ENCODE measurements at places on chromosomes 5 and 9.

- no peak for DNase-seq
Measured at GRCh38 chr9:22265534-22265933, 181.1 kb upstream of the DMRTA1 start.

GRCh38 chr9:129208207-129209032 is 30.4 kb upstream of the IER5L start:
- DNase-seq: no peak

DNA sequence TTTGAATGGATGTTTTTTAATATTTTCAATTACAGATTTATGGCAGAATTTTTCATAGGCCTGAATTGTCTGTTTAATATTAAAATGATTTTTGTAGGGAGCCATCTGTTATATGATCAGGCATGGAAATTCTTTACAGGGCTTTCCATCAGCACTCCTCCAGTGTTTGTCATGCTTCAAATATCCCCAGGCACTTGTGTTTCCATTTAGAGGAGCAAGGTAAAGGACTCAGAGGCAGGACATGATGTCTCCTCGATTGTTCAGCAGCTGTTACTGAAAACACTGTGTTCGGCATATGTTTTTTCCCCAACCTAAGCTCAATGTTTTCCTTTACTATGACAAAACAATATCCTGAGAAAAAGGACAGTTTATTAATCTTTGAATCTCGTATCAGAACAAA is 172.3 kb upstream of the RFX3 start:
- no peak for DNase-seq

GRCh38 chr5:74429495-74429894 is 211.0 kb downstream of the ENC1 start:
- DNase-seq: no peak

DNA sequence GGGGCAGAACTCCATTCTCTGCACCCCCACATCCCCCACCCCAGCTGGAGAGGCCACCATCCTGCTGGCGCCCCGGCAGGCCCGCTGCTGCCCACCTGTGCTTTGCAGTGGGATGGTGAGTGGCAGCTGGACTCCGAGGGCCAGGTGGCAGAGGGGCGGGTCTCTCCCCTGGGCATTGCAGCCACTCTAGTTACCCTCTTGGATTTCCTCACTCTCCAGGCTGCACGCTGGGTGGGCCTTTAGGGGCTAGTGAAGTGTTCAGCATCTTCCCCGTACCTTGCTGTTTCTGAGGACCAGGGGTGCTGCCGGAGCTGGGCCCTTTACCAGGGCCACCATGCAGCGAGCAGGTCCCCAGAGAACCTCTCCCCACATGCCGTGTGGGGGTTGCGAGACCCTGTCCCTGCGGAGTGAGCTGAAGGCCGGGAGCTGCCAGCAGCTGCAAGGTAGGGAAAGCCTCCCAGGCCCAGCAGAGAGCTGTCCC is 88.4 kb upstream of the SH3PXD2B start:
- no peak for DNase-seq

- no peak for DNase-seq
Measured at GRCh38 chr9:18261181-18261580, 212.8 kb upstream of the ADAMTSL1 start.

GRCh38 chr9:82024908-82025307 is 36.3 kb downstream of the SPATA31D1 start:
- DNase-seq: no peak

- DNase-seq: no peak
Measured at GRCh38 chr5:154642499-154643245, 112.5 kb upstream of the LARP1 start.

All from heart right ventricle (tissue), 16 donors.